Stomach (tissue), 19 donors: ENCODE measurements at places on chromosomes 11 and 22. TPM values are rescaled to one million over a fixed set of nuclear protein-coding genes. Genes with fewer than 3 reads are reported as not detected.

Gene UBQLN3
- not detected for polyA plus RNA-seq

Gene PGM2L1
- polyA plus RNA-seq: 0.70 TPM

Gene JAML
- 14.5 TPM for polyA plus RNA-seq

Gene GNAZ
- polyA plus RNA-seq: 8.6 TPM

Gene MUC2
- polyA plus RNA-seq: not detected

DNA sequence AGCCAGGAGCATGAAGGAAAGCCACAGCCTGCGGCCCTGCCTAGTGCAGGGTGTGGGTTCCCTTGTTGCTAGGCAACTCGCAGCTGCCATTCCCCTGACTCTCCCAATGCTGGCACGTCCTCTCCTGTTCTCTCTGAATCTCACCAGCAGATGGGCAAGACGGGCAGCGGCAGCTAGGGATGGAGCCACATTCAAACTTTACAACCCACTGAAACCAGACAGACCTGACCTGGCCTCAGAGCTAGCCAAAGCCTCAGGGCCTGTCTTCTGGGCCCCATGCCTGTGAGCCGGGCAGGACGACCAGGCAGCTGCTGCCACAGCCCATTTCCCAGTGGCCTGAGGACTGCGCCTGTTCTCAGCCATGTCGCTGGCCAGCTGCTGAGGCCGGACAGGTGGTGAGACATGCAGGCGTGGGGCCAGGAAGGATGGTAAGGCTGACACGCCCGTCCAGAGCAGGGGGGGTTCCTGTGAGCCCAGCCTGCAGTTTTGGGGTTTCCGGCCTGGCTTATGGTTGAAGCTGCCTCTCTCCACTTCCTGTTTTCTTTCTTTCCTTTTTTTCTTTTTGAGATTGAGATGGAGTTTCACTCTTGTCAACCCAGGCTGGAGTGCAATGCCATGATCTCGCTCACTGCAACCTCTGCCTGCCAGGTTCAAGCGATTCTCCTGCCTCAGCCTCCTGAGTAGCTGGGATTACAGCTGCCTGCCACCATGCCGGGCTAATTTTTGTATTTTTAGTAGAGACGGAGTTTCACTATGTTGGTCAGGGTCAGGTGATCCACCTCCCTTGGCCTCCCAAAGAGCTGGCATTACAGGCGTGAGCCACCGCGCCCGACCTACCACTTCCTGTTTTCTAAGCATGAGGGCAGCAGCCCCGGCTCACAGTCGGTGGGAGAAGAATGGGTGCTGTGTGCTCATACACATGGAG lies 4.1 kb downstream of the SUN2 start:
- peak; percentile 63 for DNase-seq

DNA sequence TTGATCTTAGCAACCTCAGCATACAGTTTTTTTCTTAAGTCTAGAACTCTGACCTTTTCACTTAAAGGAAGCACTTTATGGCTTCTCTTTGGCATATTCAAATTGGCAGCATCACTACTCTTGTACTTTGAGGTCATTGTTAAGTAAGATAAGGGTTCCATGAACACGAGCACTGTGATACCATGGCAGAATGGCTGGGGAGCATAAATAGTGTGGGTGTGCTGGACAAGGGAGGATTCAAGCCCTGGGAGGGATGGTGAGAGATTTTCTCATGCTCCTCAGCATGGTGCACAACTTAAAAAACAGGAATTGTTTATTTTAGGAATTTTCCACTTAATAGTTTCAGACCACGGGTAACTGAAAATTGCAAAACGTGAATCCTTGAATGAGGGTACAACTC lies 111.4 kb downstream of the ATXN10 start:
- DNase-seq: no peak

DNA sequence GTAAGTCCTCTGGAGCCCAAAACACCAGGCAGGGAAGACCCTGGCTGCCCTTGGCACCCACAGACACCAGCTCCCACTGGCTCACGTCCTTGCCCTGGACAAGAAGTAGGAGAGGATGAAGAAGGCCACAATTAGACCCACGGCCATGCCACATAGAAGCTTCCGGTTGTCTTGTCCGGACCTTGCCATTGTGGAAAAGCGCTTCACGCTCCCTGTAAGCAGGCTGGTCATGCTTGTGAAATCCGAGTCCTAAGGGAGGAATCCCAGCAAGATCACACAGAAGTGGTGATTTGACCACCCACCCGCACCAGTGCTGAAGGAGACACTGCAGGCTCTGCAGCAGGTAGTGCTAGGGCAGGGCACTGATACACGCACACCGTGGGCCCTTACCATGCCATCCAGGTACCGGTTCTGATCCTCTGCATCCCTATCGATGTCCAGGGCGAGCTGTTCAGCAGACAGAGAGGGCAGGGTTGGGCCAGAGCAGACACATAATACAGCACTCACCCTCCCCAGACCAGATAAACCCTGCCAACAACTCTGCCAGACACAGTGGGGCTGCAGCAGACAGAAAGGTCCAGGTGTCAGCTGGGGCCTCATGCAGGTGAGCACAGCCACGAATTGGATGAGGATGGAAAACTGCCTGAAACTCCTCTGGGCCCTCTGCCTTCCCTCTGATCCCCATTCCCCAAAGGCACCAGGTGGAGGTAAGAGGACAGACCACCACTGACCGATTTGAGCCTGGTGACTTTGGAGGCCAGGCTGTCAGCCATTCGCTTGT lies 1.8 kb downstream of the BET1L start:
- peak; percentile 23 for DNase-seq

DNA sequence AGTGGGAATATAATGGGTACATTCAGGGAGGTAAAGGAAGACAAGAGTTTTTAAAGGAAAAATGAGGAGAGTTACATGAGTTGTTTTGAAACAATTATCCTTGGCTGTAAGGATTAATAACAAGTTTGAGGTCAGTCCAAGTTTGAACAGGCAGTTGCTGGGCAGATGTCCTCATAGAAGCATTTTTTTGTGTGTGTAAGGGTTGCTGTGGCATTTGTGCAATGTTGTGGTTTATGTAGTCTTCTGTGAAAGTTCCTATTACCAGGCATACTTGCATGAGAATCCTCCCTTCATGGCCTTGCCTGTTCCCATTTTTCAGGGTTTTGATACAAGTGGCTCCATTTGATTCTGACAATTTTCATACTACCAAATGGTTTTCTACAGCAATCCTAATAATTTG lies 400.2 kb downstream of the KCNA4 start:
- DNase-seq: no peak

DNA sequence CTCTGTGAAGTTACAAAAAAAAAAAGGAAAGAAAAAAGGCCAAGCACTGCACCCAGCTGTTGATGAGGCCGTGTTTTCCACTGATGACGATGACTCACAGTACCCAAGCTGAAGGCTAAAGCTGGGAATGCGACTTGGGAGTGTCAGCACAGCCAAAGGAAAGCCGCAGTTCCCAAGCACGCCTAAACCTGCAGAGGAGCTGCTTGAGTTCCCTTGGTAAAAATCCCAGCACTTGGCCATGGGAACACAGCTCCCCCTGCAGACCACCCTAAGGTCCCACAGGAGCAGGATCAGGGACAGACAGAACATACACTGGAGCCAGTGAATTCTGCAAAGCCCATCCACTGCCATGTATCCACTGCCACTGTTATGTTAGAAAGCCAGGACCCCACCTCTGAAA lies 39.9 kb downstream of the SERGEF start:
- no peak for DNase-seq

- DNase-seq: peak; percentile 74
Observed at GRCh38 chr11:11973361-11973800, 35.0 kb downstream of the DKK3 start.

DNA sequence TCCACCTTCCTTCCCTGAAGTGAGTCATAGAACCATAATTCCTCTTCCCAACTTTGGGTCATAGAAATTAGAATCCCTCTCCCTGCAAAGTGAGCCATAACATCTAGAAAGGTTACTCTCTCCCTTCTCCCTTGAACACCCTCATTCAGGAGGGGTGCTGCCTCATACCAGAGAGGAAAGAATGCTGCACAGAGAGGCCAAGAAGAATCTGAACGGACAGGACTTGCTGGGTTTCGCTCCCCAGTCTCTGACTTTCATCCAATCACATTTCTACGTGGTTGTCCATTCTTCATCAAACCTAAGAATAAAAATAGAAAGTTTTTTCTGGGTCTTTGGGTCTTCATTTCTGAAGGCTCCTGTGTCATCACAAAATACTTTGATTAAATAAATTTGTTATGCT lies 31.0 kb upstream of the BIRC3 start:
- DNase-seq: no peak

DNA sequence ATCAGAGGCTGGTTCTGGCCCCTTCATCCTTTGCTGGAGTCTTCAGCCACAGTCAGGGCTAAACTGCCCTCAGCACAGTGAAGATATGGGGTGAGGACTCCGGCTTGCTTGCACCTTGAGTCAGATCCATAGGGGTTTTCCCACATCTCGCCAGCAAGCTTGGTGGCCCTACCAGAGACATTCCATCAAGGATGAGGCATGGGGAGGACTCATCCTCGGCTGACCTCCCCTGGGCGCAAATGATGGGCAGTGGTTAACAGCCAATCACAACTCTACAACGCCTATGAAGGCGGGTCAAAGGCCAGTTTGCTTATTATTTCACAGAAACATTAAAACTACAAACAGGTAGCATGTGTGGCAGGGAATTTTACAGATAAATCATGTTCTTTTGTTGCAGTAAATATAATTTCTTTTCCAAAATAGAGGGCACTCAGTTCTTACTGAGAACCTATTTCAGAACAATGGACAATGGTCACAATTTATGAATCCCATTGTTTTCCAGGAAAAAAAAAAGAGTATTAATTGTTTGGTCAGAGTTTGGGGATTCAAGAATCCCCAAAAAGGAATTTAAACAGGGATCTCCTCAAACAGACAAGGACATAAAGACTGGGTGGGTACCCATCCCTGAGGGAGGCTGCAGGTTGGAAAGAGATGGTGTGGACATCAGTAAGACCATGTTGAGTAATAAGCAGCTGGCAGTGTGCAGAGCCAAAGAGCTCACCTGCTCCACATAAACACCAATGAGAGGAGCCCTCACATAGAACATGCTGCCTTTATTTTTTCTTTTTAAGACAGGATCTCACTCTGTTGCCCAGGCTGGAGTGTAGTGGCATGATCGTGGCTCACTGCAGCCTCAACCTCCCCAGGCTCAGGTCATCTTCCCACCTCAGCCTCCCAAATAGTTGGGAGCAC lies 14.8 kb downstream of the PLAAT3 start:
- DNase-seq: no peak

DNA sequence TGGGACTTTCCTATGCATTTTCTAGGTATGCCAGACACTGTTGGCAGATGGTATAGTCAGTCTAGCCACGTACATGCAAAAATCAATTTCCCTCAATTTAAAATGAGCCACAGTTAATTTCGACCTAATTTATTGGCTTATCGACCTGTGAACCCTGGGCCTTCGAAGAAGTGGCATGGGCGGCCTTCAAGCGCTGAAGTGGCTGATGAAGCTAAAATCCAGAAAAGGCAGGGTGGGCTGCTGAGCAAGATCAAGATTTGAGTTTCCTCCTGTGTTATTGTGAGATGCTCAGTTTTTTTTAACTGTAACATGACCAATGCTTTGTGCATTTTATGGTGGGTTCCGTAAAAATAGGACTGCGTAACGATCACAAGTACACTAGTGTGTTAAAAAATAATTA lies 5.8 kb upstream of the SORL1-AS1 start:
- DNase-seq: no peak

DNA sequence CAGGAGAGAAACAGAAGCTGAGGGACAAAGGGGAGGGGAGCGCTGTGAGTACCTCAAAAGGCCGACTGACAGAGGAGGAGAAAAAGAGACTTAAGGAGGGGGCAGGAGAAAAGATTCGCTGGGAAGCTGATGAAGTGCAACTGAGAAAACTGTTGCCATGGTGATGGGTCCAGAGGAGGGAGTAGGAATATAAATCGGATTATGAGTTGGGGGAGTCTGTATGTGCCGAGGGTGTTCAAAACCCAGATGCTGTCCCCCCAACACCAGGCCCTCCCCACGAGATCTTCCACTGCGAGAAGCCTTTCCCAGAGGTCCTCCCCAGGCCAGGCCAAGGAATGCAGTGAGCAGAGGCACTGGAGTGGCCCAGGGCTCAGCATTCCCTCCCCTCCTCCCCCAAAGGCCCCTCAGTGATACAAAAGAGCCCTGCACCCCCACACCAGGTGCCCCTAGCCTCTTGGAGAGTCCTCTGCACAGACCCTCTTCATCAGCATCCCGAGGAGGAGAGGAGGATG lies 13.7 kb upstream of the BCL9L start:
- no peak for DNase-seq
